Activated naive CD4-positive, alpha-beta T cell treated with anti-CD3 and anti-CD28 coated beads, Interleukin-2, amount 10 ng/mL, durations not matched to agents 7 days and 5 days (primary cell): ENCODE measurements at places on chromosomes 6 and 20.
A peak's percentile ranks its signal among the peaks of the same experiment; 100 is the strongest.

DNA sequence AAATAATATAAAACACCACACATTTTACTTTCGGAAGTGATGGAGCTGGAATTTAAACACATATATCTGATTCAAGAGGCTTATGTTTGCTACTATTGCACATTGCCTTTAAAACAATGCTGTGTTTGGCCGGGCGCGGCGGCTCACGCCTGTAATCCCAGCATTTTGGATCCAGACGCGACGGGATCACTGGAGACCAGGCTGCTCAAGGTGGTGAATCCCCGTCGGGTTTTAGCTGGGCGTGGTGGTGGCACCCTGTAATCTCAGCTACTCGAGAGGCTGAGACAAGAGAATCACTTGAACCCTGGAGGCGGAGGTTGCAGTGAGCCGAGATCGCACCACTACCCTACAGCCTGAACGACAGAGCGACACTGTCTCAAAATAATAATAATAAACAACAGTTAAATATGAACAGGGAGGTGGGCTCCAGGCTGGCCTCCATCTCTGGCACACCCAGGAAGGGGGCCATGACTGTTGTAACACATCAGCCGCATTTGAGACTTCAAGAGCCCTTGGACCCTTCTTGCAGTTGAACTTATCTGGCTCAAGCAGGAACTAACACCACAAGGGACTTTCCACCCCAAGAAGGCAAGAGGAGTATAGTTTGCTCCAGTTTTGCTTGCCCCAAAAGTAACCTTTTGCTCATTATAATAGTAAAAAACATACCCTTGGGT is 127.1 kb upstream of the ZNF184 start:
- no peak overlapping the region for H3K27ac ChIP-seq
- no peak overlapping the region for H3K4me3 ChIP-seq
- peaks cover 13% of the 10 kb centered on the region for H3K4me1 ChIP-seq
- no peaks in the 10 kb centered on the region for H3K36me3 ChIP-seq

- H3K27me3 ChIP-seq, result no peaks in the 10 kb centered on the region
- no peaks in the 10 kb centered on the region for H3K36me3 ChIP-seq
- no peak overlapping the region for H3K4me3 ChIP-seq
- no peak for DNase-seq
- H3K27ac ChIP-seq, result no peak overlapping the region
Measured at GRCh38 chr6:142716097-142716496, 228.9 kb downstream of the HIVEP2 start.

GRCh38 chr6:29680904-29681303 is at the start of gene ZFP57:
TSS of gene ZFP57 (minus strand) at chr6:29681152. CDS start at chr6:29677003, 4,149 bp downstream.
- DNase-seq, result no peak
- no peaks in the 10 kb centered on the region for H3K36me3 ChIP-seq
- no peak within 1 kb of the TSS for H3K27ac ChIP-seq
- peaks cover 18% of the 10 kb centered on the region for H3K4me1 ChIP-seq

DNA sequence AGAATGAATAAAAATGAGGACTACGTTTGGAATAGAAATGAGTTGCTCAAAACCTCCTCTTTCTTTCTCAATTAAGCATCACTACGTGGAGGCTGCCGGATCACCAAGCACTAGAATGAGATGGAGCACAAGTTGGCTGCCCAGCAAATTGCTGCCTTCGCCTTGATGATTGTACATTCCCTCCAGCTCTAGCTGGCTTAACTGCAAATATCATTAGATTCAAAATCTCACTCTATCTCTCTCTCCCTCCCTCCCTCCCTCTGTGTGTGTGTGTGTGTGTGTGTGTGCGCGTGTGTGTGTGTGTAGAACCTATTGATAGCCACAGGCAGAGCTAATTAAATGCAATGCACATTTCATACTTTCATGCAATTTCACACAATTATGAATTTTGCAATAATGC is 310.7 kb upstream of the CDH4 start:
- no peak overlapping the region for H3K4me3 ChIP-seq
- no peak overlapping the region for H3K27ac ChIP-seq
- H3K36me3 ChIP-seq, result no peaks in the 10 kb centered on the region

- DNase-seq, result no peak
- H3K4me1 ChIP-seq, result no peaks in the 10 kb centered on the region
- no peaks in the 10 kb centered on the region for H3K27me3 ChIP-seq
- no peaks in the 10 kb centered on the region for H3K36me3 ChIP-seq
Measured at GRCh38 chr6:130766239-130767144, 60.7 kb upstream of the SMLR1 start.

- peaks cover 52% of the 10 kb centered on the region for H3K4me1 ChIP-seq
- peak overlapping the region; percentile 96 for H3K27ac ChIP-seq
- H3K4me3 ChIP-seq, result peak overlapping the region; percentile 93
- peaks cover 36% of the 10 kb centered on the region for H3K36me3 ChIP-seq
- H3K27me3 ChIP-seq, result no peaks in the 10 kb centered on the region
Measured at GRCh38 chr6:30061858-30062458, 893 bp downstream of the POLR1H start.
